ENCODE measurements at places on chromosomes 1 and 21.

GRCh38 chr1:31985430-31985829 lies 28.2 kb upstream of the KHDRBS1 start:
- DNase-seq, result no peak

DNA sequence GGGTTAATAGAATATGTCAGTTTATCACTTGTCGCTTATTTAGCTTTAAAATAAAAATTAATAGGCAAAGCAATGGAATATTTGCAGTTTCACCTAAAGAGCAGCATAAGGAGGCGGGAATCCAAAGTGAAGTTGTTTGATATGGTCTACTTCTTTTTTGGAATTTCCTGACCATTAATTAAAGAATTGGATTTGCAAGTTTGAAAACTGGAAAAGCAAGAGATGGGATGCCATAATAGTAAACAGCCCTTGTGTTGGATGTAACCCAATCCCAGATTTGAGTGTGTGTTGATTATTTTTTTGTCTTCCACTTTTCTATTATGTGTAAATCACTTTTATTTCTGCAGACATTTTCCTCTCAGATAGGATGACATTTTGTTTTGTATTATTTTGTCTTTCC lies 98.1 kb downstream of the TGFB2 start:
- DNase-seq, result no peak

- no peak for DNase-seq
Measured at GRCh38 chr1:180192172-180192571, 37.5 kb downstream of the QSOX1 start.

- DNase-seq, result no peak
Measured at GRCh38 chr21:29187944-29188343, 57.5 kb downstream of the MAP3K7CL start.

GRCh38 chr1:10387677-10388386 lies 11.0 kb upstream of the PGD start:
- no peak for DNase-seq

DNA sequence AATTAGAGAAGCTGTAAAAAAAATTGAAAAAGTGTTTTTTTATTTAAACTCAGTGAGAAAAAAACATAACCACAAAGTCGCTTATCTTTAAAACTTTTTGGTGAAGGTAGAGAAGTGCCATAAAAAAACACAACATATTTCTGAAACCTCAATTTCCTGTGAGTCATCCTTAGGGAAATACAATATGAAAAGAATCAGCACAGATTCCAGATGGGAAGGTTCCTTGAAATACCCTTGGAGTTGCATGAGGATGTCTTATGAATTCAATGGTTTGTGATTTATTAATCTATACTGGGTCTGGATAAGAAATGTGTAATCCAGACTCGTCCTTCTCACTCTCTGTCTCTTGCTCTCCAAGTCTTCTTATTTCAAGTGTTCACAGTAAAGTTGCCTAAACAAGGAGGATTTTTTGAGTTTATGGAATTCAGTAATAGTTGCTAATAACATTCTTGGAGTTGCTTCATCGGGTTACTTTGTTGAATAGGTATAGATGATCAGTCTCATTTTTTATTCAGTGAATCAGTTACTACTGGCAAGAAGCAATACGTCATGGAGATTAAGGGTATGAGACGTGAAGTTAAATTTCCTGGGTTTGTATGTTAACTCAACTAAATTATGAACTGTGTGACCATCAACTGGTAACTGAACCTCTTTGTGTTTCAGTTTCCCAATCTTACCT lies 191.4 kb downstream of the KCNK2 start:
- no peak for DNase-seq

GRCh38 chr1:21818656-21819055 lies 6.6 kb downstream of the LDLRAD2 start:
- no peak for DNase-seq

DNA sequence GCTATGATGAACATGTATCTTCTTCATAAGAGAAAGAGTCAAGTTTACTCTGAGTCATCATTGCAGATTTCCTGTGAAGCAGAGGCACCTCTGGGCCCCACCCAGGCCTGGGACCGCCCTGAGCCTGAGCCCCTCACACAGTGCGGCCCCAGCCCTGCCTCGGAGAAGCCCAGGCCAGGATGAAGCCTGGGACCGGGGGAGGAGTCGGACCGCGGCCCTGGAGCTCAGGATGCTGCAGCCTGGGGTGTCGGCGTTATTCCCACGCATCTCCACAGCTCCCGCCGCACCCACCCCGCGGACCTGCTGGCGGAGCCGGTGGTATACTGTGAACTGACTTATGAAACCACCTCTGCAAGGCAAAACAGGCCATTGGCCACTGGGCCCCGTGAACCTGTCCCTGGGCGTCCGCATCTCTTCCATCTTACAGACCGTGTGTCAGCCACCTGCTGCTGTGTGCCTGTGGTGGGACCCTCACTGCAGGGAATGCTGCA lies 2.4 kb upstream of the COL6A1 start:
- no peak for DNase-seq

All from head of caudate nucleus (tissue), 42 donors.